ENCODE measurements at places on chromosomes 3 and 15. TPM values are rescaled to one million over a fixed set of nuclear protein-coding genes. Genes with fewer than 3 reads are reported as not detected.

- no peaks in the 10 kb centered on the region for H3K36me3 ChIP-seq
- no peaks in the 10 kb centered on the region for H3K4me1 ChIP-seq
- H3K4me3 ChIP-seq: no peak overlapping the region
- peaks cover 3% of the 10 kb centered on the region for H3K27me3 ChIP-seq
- DNase-seq: no peak
These were observed 131.5 kb downstream of the TRIM42 start for GRCh38 chr3:140809316-140809715.

DNA sequence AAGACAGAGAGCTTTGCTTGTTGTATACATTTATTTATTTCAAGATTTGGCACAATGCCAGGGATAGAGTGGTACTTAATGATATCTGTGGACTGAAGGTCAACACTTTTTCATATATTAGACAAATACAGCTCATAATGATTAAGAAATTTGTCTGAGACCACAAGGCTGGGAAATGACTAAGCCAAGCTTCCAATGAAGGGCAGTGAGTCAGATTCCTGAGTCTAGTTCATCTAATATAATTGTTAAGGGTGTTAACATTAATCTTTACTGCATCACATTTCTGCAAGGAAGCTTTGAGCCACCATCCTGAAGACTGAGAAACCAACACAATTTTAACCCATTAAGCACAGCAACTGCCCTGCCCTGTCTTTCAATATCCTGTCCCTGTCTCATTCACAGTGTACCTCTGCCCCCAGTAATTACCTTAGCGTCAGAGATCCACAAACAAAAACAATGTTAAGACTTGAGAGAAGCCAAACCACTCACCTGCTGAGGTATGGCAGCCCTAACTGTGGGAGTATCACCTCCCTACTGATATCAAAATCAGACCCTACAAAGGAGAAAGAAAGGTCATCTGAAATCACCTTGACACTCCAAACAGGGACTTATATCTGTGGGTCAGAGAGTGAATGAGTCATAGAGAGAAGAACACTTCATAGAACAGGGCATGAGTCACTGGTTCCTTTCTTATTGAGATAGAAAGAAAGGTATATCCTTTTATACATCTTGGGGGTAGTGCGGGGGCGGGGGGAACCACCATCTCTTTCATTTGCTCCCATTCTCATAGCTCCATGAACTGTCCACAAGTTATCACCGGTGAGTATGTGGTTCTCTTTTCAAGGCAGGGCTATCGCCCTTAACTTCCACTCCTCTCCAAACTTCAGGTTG lies 74.7 kb downstream of the MAGI1 start:
- no peak overlapping the region for H3K4me3 ChIP-seq
- no peaks in the 10 kb centered on the region for H3K27me3 ChIP-seq
- H3K4me1 ChIP-seq: peaks cover 13% of the 10 kb centered on the region
- DNase-seq: peak; percentile 44
- peak overlapping the region; percentile 5 for H3K27ac ChIP-seq

DNA sequence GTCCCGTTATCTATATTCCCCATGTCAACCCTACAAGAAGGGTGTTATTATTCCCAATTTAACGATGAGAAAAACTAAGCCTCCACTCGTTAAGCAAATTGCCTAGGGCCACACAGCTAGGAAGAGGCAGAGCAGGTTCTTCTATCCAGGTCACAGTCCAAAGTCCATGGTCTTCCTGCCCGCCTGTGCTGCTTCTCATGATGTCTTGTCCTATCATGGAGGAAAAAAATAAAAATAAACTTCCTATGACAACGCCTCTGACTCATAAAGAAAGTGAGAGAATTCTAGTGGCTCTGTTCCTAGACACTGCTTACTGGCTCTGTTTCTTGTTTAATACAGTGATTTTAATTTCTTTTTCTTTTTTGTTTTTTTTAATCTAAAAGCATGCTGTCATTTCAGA lies 9.7 kb downstream of the COL8A1 start:
- no peaks in the 10 kb centered on the region for H3K36me3 ChIP-seq
- no peak overlapping the region for H3K4me3 ChIP-seq
- H3K27ac ChIP-seq: no peak overlapping the region
- DNase-seq: no peak
- H3K27me3 ChIP-seq: peaks cover 12% of the 10 kb centered on the region
- no peaks in the 10 kb centered on the region for H3K4me1 ChIP-seq

GRCh38 chr15:66007663-66008262 lies 138.5 kb downstream of the RAB11A start:
- no peaks in the 10 kb centered on the region for H3K36me3 ChIP-seq
- no peak for DNase-seq
- H3K4me3 ChIP-seq: no peak overlapping the region
- H3K4me1 ChIP-seq: no peaks in the 10 kb centered on the region

DNA sequence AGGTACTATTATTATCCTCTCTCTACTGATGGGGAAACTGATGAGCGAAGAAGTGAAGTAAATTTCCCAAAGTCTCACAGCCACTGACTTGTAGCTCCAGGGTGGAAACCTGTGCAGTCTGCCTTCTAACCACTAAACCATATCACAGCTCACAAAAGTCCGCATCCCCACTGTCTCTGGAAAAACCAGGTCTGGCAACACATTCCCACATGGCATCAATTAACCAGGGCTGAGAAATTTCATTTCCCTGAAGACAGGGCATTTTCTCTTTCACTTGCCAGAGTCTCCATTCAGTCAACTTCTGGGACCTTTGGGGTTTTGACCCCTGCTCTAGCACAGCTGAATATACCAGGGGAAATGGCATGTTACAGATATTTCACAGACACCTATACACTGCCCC lies 26.5 kb downstream of the FBXO40 start:
- H3K4me1 ChIP-seq: no peaks in the 10 kb centered on the region
- no peak overlapping the region for H3K27ac ChIP-seq
- DNase-seq: no peak
- peaks cover 13% of the 10 kb centered on the region for H3K27me3 ChIP-seq

- no peak for DNase-seq
- H3K27me3 ChIP-seq: peaks cover 18% of the 10 kb centered on the region
- no peaks in the 10 kb centered on the region for H3K36me3 ChIP-seq
These were observed 15.3 kb downstream of the OR4F15 start for GRCh38 chr15:101827257-101827656.

DNA sequence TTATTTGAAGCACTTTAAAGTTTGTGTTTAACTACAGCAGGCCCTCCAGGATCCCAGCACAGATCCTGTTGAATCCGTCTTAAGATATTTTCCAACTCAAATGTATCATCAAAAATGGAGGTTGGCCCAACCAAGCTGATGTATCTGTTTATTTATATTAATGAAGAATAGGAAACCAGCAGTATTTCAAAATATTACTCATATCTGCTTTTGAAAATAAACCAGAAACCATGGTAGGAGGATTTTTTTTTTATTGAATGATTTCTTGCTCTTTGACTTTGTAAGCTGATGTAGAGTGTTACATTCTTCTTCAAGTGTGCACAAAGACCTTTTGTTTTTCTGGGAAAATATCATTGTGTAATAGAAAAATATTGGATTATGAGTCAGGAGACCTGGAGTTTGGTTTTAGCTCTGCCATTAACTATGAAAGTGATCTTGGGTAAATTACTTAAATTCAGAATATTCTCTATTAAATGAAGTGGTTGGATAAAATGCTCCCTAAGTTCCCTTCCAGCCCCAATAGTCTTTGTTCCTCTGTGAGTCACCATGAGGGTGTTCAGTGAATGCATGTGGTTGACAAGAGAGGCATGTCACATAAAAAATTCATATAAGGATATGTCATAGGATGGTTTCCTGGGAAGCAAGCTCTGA lies 221.3 kb upstream of the GAP43 start:
- H3K36me3 ChIP-seq: no peaks in the 10 kb centered on the region
- no peak for DNase-seq
- H3K4me1 ChIP-seq: no peaks in the 10 kb centered on the region

GRCh38 chr3:135558150-135558783 lies 407.3 kb upstream of the PPP2R3A start:
- no peaks in the 10 kb centered on the region for H3K4me1 ChIP-seq
- H3K27ac ChIP-seq: no peak overlapping the region

DNA sequence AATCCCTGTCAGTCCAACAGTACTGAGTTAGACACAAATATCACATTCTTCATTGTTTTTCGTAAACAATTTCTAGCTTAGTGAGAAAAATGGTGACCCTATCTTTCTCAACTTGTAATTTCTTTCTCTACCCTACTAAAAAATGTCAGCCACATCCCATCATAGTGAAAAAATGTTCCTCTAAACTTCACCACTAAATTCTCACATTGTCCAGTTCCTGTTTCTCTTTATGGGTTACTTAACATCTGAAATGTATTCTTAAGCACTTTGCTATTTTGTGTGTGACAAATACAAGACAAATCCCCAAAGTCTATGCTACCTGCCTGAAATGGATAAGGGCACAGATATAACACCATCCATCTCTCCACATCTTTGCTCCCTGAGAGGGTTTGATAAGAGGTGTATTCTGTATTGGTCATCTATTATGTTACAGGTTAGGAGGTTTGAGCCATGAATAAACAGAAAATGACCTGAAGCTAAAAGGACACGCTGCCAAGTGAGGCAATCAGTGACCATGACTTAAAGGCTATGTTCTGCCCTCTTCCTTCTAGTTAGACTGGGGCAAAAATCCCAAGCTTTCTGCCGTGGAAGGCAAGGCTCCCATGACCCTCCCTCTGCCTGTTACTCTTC lies 118.2 kb downstream of the GADL1 start:
- H3K4me1 ChIP-seq: no peaks in the 10 kb centered on the region
- no peaks in the 10 kb centered on the region for H3K36me3 ChIP-seq
- no peak for DNase-seq
- H3K4me3 ChIP-seq: no peak overlapping the region
- H3K27me3 ChIP-seq: peaks cover 19% of the 10 kb centered on the region

GRCh38 chr3:186782542-186783057 lies 777 bp upstream of the EIF4A2 start:
- H3K4me1 ChIP-seq: peaks cover 33% of the 10 kb centered on the region
- peaks cover 2% of the 10 kb centered on the region for H3K27me3 ChIP-seq
- peak overlapping the region; percentile 100 for H3K27ac ChIP-seq

GRCh38 chr15:84784262-84784661 lies 32.9 kb upstream of the ALPK3 start:
- H3K36me3 ChIP-seq: peaks cover 47% of the 10 kb centered on the region
- H3K4me3 ChIP-seq: no peak overlapping the region
- DNase-seq: no peak
- H3K4me1 ChIP-seq: peaks cover 32% of the 10 kb centered on the region

GRCh38 chr3:126496894-126497850 lies 20.4 kb downstream of the UROC1 start:
- no peak for DNase-seq
- no peaks in the 10 kb centered on the region for H3K27me3 ChIP-seq
- H3K4me3 ChIP-seq: no peak overlapping the region
- H3K36me3 ChIP-seq: no peaks in the 10 kb centered on the region
- H3K27ac ChIP-seq: peak overlapping the region; percentile 27

- no peaks in the 10 kb centered on the region for H3K27me3 ChIP-seq
- peak overlapping the region; percentile 12 for H3K27ac ChIP-seq
- H3K36me3 ChIP-seq: no peaks in the 10 kb centered on the region
- H3K4me1 ChIP-seq: peaks cover 63% of the 10 kb centered on the region
- H3K4me3 ChIP-seq: no peak overlapping the region
These were observed 66.9 kb upstream of the KLF13 start for GRCh38 chr15:31259562-31260252.

DNA sequence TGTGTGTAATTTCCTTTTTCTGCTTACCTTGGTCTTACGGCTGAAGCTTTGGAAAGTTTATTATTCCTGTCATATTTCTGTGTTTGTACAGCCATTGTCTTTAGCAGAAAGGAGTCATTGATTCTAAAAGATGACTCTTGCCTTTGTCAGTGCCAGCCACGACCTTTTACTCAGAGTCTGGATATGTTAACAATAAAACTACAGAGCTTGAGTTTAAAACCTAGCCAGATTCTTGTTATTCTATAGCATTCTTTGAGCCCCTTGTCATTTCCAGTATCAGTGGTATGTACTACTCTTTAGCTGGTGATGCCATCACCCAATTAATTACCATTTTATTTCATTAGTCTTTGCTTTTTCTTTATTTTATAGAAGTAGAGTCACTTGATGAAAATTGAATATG lies 142.4 kb downstream of the TCF12 start:
- H3K27me3 ChIP-seq: no peaks in the 10 kb centered on the region
- no peak for DNase-seq
- no peak overlapping the region for H3K4me3 ChIP-seq
- H3K36me3 ChIP-seq: peaks cover 10% of the 10 kb centered on the region
- H3K4me1 ChIP-seq: peaks cover 13% of the 10 kb centered on the region

DNA sequence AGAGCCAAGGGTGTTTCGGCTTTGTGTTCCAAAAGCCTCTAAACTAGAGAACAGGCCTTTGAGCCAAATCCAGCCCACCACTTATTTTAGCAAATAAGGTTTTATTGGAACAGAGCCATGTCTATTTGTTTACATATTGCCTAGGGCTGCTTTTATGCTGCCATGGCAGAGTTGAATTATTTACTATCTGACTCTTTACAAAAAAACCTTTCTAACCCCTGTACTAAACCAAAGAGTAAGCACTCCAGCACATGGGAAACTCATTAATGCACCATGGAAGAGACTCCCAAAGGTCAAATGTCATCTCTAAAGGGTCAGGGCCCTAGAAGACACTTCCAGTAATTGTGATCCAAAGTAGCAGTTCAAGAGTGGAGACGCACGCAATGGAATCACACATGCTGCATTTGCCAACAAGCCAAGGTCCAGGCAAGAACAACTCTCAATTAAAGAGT lies 22.3 kb downstream of the OSBPL10 start:
- H3K27ac ChIP-seq: no peak overlapping the region
- H3K36me3 ChIP-seq: peaks cover 3% of the 10 kb centered on the region
- no peak for DNase-seq
- H3K4me1 ChIP-seq: peaks cover 4% of the 10 kb centered on the region
- H3K4me3 ChIP-seq: no peak overlapping the region

GRCh38 chr3:178350763-178351162 lies 185.5 kb upstream of the KCNMB2 start:
- peaks cover 9% of the 10 kb centered on the region for H3K4me1 ChIP-seq
- DNase-seq: no peak
- no peaks in the 10 kb centered on the region for H3K36me3 ChIP-seq
- H3K4me3 ChIP-seq: no peak overlapping the region
- no peak overlapping the region for H3K27ac ChIP-seq

DNA sequence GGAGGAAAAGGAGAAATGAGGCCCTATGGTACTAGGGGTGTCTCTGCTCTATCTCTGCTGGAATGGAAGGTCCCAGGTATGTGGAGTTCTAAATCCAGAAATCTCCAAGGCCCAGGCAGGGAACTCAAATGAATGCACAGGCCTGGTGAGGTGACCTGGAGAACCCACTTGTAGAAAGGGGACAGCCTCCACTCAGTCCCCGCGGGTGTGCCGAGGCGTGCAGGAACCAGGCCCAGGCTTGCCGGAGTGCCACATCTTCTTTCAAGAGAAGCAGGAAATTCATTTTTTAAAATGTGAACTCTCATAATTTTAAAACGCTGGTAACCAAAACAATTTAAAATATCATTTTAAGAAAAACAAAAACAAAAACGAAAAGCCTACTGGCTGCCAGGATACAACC lies 32.2 kb upstream of the ADCY5 start:
- no peaks in the 10 kb centered on the region for H3K4me1 ChIP-seq
- peaks cover 15% of the 10 kb centered on the region for H3K27me3 ChIP-seq
- DNase-seq: no peak
- H3K36me3 ChIP-seq: no peaks in the 10 kb centered on the region

The GOLGA8N gene
- 22.9 TPM for total RNA-seq

The BRK1 gene
- total RNA-seq: 86.9 TPM

The GHSR gene
- not detected for total RNA-seq

The ATP1B3 gene
- total RNA-seq: 135 TPM

The GOLGA6L7 gene
- total RNA-seq: not detected

The NANOGP8 gene
- total RNA-seq: not detected

The TMCO5A gene
- not detected for total RNA-seq

The GOLGA8R gene
- 13.0 TPM for total RNA-seq

The EXD1 gene
- total RNA-seq: not detected
